ENCODE measurements at places on chromosomes 16 and 17.

- DNase-seq = no peak
These were observed 220.6 kb downstream of the CDRT15L2 start for GRCh38 chr17:20800146-20800545.

- no peak for DNase-seq
These were observed 22.6 kb downstream of the TTYH2 start for GRCh38 chr17:74235911-74236371.

DNA sequence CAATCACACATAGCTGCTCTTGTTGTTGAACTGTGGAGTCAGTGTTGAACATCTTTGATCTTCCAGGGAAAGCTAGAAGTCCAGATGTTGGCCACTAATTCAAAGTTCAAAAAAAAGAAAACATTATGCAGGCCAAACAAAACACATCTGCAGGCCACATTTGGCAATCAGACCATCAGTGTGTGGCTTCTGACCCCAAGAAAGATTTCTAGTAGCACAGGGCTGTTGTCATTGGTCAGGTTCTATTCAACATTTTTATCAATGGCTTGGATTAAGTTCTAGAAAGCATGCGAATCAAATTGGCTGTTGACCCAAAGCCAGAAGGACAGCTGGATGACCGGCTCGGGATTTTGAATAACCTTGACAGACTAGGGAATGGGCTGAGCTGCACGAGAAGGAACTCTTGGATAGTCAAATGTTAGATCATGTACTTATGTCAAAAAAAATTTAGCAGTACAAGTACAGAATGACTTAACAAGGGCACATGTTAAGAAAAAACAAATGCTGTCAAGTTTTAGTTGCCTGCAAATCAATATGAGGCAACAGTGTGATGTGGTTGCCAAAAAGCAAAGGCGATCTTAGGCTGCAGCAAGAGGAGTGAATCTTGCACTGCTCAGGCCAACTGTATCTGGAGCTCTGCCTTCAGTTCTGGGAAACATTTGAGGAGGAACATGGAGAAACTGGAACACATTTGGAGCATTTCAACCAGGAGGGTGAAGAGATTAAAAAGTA, 187.6 kb downstream of the RGS9 start:
- no peak for DNase-seq

DNA sequence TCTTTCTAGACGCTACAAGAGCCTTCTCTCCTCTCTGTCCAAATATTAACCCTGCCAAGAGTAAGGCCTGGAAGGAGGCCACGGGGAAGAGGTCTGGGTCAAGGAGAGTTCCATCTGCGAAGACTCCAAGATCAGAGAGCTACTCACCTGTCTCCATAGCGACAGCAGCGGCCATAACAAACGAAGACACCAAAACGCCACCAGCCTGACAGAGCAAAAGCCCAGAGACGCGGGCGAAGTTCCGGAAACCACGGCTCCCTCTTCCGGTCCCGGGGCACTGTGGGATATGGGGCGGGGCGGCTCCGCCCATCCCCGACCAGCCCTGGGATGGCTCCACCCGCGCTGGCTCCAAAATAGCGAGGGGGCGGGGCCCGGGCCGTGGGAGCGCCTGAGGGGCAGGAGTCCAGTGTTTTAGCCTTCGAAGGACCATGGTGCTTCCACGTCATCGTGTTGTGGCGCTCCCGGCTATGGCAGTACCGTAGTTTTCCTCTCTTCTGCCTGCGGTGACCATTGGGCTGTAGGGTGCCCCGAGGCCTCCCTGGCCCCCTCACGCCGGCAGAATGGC, at the start of the genes C17orf100 and MED31:
TSS of gene C17orf100 (plus strand) at position 409 of the 565 bp plus-strand sequence. CDS start at position 561, 152 bp downstream.
TSS of gene MED31 (minus strand) at position 252 of the 565 bp plus-strand sequence. CDS start at position 175, 77 bp downstream.
- peak; percentile 74 for DNase-seq

GRCh38 chr17:72334205-72334604, 213.4 kb downstream of the SOX9 start:
- DNase-seq = no peak

GRCh38 chr16:30352488-30353401, 2.4 kb downstream of the CD2BP2 start:
- no peak for DNase-seq

- no peak for DNase-seq
These were observed 814 bp upstream of the KDM6B start for GRCh38 chr17:7833011-7833794.
